ENCODE measurements at places on chromosomes 12 and 14.

GRCh38 chr14:91328313-91329050 lies 84.0 kb upstream of the GPR68 start:
- DNase-seq = no peak

DNA sequence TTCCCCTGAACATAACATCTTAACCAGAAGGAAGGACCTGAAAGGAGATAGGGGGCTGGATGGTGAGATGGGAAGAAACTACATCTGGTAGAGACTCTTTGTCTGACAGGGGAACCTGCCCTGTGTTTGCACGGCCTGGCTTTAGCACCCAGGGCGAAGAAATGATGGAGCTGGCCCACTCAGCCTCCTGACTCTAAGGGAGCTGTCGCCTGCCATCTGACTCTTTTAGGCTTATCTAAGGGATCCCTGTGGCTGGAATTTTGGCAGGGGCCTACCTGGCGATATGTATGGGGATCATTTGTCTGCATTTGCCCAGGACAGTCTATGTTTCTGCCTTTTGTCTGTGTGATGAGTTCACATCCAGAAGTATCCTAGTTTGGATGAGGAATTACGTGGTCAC lies 15.6 kb upstream of the CACNA2D4 start:
- DNase-seq = no peak

GRCh38 chr14:21268617-21269251 lies 508 bp downstream of the HNRNPC start:
- no peak for DNase-seq

GRCh38 chr14:59305836-59306555 lies 117.5 kb downstream of the DAAM1 start:
- DNase-seq = no peak

GRCh38 chr12:64670019-64670418 lies 59.7 kb downstream of the RASSF3 start:
- no peak for DNase-seq

DNA sequence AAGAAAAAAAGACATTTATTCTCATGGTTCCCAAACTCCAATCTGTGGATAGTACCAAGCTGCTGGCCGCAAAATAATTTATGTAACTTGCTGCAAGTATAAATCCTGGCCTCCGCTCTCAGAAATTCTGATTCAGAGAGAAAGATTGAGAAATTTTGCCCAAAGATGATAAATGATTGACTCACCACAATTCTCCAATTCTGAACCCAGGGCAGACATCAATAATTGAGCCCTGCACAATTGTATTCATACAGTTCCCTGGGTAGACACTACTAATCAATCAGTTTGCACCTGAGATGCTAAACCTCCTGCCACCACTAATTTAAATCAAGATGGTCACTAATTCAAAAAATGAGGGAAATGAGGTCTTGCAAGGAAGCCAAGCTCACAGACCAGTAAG lies 38.2 kb downstream of the TRPV4 start:
- DNase-seq = no peak

GRCh38 chr14:30928462-30928861 lies 54.1 kb downstream of the COCH start:
- DNase-seq = no peak

All from WTC11 (cell line).